ENCODE measurements at places on chromosomes 16 and 17.

GRCh38 chr16:55325080-55325447 is 1.1 kb downstream of the IRX6 start:
- DNase-seq = no peak

DNA sequence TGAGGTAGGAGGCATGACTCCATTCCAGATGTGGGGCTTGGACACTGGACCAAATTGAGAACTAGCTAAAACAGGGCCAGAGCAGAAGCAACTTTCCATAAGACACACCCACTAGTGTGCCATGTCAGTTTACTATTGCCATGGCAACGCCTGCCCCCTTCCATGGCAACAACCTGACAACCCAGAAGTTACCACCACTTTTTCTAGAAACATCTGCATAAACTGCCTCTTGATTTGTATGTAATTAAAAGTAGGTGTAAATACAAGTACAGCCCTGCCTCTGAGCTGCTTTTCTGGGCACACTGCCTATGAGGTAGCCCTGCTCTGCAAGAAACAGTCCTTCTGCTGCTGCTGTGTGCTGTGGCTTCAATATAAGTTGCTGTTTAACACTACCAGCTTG is 19.5 kb upstream of the SCNN1B start:
- DNase-seq = no peak

DNA sequence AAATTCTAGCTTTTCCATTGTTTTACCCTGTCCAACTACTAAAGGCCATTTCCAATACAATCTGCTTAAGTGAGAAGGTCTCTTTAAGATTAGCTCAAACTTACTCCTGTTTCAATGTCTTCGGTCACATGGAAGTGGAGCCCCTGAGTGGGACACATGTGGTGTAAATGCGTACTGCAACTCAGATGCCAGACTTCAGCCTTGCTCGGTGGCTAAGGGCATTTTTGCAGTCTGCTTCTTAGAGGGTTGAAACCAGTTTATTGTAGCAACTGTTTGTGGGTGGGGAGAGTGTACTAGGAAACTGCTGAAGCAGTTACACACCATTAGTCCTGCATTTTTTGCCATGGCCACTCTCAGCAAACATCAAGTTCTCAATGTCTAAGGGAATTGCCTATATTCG is 140.6 kb downstream of the PARN start:
- DNase-seq = no peak

DNA sequence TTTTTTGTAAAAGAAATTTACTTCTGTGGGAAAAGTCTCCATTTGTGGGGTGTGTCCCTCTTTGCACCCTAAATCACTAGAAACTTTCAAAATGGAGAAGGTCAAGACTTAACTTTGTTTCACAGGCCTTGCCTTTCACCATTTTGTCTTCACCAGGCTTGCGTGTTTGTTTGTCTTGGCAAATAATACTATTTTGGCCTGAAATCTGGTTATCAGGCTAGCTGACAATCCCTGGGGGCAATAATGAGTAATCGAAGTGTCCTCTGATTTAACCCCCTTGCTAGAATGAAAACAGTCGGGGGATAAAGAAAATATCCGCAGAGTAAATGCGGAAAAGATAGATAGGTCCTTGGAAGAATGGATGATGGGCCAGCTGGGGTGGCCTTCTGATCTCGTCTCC is 34.5 kb downstream of the SLC39A11 start:
- DNase-seq = no peak

DNA sequence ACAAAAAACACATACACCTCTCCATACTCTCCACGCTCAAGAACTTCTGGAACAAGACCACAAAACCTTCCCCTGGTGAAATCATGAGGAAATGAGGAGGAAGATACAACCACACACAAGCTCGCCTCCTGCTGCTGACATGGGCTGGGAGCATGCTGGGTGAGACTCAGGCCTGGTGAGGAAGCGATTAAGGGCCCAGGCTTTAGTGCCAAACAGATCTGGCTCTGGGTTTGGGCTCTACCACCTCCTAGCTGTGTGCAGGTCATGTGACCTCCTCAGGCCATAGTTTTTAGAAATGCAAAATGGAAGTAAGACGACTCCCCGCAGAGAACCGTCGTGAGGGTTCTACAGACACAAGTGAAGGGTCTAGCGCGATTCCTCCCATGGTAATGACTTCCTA is 41.3 kb downstream of the VAC14 start:
- DNase-seq = no peak

DNA sequence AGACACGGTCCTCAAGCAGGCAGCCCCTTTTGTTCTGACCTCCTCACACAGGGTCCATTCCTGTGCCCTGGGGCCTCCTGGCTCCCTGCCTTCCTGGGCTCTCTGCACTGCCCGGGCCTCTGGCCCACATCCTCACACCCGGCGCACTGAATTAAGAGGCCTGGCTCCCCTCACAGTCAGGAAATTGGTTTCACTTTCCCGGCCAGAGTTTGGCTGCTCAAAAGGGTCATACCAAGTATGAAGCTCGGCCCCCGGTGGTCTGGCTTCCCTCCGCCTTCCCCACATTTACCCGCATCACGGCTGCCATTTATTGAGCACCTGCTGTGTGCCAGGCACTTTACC is 220.0 kb downstream of the NTN1 start:
- no peak for DNase-seq

- no peak for DNase-seq
These were observed 19.0 kb downstream of the PDIA2 start for GRCh38 chr16:301950-302349.

GRCh38 chr17:31357091-31357490 is 34.4 kb upstream of the RAB11FIP4 start:
- DNase-seq = no peak

DNA sequence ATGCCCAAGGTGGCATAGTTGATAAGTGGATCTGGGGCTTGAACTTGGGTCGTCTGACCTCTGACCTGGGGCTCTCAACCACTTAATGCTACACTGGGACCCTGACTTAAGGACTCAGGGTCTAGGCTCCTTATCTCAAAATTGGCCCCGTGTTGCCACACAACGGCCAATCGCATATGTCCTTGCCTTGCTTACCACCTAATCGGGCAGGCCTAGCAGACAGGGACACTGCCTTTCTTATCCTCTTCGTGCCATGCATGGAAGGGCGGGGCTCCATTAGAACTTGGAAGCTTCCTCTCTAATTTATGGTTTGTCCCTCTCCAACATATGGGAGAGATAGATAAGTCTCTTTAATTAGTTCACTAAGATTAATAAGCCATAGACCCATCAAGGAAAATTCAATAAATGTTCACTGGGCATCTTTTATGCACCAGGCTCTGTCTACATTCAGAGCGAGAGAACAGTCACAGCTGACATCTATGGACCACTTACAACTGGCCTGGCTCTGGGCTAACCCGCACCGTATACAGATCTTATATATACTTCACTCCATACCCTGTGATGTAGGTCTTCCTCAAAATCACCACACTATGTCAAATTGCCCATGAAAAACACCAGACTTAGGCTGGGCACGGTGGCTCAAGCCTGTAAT is 35.1 kb downstream of the CDH1 start:
- DNase-seq = no peak
